ENCODE measurements at places on chromosomes 5 and 9. TPM values are rescaled to one million over a fixed set of nuclear protein-coding genes. Genes with fewer than 3 reads are reported as not detected.

DNA sequence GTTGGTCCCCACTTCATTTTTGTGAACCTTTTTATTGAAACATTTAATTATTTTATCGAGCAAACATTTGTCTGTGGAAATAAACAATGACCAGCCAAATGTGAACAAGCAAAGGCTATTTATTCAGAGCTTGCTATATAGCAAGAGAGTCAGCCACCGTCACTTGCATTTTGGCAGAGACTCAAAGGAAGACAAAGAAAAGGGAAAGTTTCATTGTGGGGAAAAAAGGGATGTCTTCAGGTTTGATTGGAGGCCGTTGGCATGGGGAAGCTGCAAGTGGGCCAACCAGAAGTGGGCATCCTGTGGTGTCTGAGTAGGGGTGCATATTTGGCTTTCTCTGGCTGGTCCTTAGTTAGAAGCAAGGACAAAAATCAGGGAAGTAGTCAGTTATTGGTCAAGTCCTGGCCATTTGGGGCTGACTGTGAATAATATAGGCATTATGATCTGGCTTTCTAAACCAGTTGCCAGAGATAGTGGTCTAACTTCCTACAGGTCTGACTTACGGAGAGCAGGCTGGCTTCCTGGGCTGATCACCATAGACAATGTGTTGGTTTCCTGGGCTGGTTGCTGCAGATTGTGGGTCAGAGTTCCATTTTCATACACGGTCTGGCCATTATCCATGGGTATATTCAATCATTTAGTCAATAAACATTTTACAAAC, 16.6 kb downstream of the ENC1 start:
- H3K27ac ChIP-seq = peak overlapping the region; percentile 65
- H3K36me3 ChIP-seq = peaks cover 5% of the 10 kb centered on the region
- no peaks in the 10 kb centered on the region for H3K27me3 ChIP-seq

GRCh38 chr5:17309462-17309861, 92.0 kb downstream of the BASP1 start:
- no peak overlapping the region for H3K27ac ChIP-seq
- H3K36me3 ChIP-seq = no peaks in the 10 kb centered on the region
- no peaks in the 10 kb centered on the region for H3K27me3 ChIP-seq
- no peak overlapping the region for H3K4me3 ChIP-seq
- peaks cover 54% of the 10 kb centered on the region for H3K4me1 ChIP-seq

- no peak overlapping the region for H3K4me3 ChIP-seq
- no peaks in the 10 kb centered on the region for H3K27me3 ChIP-seq
- DNase-seq = no peak
- H3K36me3 ChIP-seq = no peaks in the 10 kb centered on the region
Observed at GRCh38 chr9:105887679-105888078, 193.3 kb downstream of the TMEM38B start.

DNA sequence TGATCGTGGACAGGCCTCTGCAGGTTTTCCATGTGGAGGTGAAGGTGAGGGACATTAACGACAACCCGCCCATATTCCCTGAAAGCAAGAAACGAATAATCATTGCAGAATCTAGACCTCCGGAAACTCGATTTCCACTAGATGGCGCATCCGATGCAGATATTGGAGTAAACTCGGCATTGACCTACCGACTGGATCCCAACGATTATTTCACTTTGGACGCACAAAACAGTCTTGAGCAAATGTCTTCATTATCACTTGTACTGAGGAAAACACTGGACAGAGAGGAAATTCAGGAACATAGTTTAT, 621 bp downstream of the PCDHA13 start:
- no peaks in the 10 kb centered on the region for H3K27me3 ChIP-seq
- H3K36me3 ChIP-seq = no peaks in the 10 kb centered on the region
- DNase-seq = no peak
- no peak overlapping the region for H3K27ac ChIP-seq
- no peaks in the 10 kb centered on the region for H3K4me1 ChIP-seq

DNA sequence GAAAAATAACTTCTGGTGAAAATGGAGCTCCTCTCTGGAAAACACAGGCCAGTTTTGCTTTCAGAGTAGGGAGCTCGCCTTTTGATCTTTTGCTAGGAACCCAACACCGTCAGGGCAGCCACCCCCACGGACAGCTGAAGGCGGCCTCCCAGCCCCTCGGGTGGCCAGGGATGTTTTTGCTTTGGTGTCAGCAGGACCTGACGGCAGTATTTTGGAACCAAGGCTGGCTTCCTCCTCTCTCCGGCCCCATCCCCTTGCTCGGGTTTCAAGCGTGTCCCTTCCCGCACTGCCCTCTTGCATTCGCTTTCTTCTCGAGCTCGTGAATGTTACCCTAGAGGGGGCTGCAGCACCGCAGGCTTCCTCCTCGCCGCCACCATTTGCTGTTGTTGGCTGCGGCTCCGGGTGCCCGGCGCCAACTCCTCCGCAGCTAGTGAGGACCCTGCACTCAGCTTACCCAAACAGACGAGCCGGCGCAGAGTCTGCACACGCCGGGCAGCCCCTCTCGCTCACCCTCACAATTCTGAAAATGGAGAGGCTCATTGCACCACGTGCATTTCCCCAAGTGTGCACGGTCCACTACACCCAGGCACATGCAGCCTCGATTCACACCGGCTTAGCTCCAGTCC, 35.5 kb upstream of the ADAMTSL1 start:
- H3K4me3 ChIP-seq = no peak overlapping the region
- H3K4me1 ChIP-seq = no peaks in the 10 kb centered on the region
- H3K27me3 ChIP-seq = no peaks in the 10 kb centered on the region
- no peak for DNase-seq

ITGA2 gene
- total RNA-seq = 19.3 TPM

DNA sequence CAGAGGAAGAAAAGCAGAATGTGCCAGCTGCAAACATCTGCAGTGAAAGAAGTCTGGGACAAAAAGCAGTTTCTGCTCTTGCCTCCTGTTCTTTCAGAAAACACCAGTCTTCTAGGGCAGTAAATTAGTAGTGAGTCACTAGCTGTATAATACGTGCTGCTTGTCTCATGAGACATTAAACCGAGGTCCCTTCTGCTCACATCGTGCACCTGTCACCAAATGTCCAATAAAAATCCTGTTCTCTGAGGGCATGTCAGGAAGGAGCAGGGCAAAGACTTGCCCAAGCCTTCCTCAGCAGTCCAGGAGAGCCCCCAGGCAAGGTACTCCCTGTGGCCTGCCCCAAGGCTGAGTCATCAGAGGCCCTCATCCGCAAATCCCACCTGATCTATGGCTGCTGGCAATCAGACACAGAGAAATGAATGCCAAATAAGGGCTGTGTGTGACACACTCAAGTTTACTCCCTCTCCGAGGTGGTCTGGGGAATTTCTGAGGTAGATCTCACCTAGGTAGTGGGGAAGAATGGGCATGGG, 255.3 kb upstream of the SMARCA2 start:
- no peaks in the 10 kb centered on the region for H3K36me3 ChIP-seq
- H3K4me3 ChIP-seq = no peak overlapping the region
- no peak for DNase-seq
- no peak overlapping the region for H3K27ac ChIP-seq

DNA sequence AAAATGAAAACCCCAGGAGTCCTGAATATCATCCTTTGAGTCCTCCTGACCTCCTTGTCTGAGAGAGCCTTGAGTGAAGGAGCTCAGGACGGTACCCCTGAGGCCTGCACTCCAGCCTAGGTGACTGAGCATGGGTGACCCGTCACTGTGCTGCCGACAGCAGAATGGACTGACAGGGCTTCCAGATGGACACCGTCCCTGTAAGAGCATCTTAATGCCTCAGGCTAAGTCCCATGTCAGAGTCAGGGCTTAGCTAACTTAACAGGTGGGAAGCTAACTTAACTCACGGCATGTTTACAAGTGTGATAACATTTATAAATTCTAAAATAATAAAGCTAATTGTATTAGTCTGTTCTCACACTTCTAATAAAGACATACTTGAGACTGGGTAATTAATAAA, 68.3 kb downstream of the IL6ST start:
- no peaks in the 10 kb centered on the region for H3K27me3 ChIP-seq
- H3K4me3 ChIP-seq = no peak overlapping the region
- H3K27ac ChIP-seq = peak overlapping the region; percentile 30
- peaks cover 68% of the 10 kb centered on the region for H3K4me1 ChIP-seq
- DNase-seq = no peak
- no peaks in the 10 kb centered on the region for H3K36me3 ChIP-seq

GRCh38 chr9:15738011-15738410, 185.2 kb downstream of the CCDC171 start:
- no peak overlapping the region for H3K4me3 ChIP-seq
- no peaks in the 10 kb centered on the region for H3K27me3 ChIP-seq
- H3K27ac ChIP-seq = no peak overlapping the region
- no peaks in the 10 kb centered on the region for H3K4me1 ChIP-seq
- DNase-seq = no peak

DNA sequence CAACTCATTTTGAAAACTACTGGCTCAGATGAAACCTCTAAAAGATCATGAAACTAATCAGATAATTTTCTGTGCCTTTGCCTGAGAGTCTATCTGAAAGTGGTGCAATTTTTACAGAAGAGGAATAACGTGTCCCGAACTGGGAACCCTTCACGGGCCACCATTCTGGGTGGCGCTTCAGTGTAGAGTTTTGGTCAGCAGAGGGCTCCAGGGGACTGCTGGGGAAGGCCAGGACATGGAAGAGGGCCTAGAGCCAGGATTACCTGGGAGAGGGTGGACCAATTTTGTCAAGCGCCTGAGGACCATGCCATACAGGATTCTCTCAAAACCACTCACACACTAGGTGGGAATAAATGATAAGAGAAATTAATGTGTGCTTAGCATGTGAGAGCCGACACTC, 49.7 kb upstream of the PLEKHG4B start:
- no peak overlapping the region for H3K4me3 ChIP-seq
- peak; percentile 67 for DNase-seq
- no peaks in the 10 kb centered on the region for H3K27me3 ChIP-seq
- 0 out of 2 replicates have a peak, but pooled peaks cover 2% of the 10 kb centered on the region for H3K4me1 ChIP-seq
- H3K36me3 ChIP-seq = no peaks in the 10 kb centered on the region

- no peak for DNase-seq
- no peaks in the 10 kb centered on the region for H3K27me3 ChIP-seq
- peaks cover 4% of the 10 kb centered on the region for H3K36me3 ChIP-seq
- H3K27ac ChIP-seq = no peak overlapping the region
Observed at GRCh38 chr5:14410394-14411201, 171.0 kb upstream of the OTULINL start.

Measured in Caco-2 (cell line).